Kidney capillary endothelial cell (primary cell): ENCODE measurements at places on chromosomes 12 and 14.

DNA sequence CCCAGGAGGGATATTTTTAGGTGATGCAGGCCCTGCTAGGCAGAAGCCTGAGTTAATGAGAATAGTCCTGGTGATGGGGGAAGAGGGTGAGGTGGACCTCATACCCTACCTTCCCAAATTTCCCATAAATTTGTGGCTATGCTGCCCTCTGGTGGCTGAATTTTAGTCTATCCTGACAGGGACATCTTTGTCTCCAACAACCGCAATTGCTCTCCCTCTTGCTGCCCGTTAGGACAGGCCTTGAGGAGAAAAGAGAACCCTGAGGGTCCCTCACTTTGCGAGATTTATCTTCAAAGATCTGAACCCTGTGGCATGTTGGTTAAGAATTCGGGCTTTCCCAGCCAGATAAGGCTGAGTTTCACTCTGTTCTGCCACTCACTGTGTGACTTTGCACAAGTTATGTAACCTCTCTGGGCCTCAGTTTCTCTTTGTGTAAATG is 9.8 kb upstream of the ZNF385A start:
- DNase-seq, result no peak

DNA sequence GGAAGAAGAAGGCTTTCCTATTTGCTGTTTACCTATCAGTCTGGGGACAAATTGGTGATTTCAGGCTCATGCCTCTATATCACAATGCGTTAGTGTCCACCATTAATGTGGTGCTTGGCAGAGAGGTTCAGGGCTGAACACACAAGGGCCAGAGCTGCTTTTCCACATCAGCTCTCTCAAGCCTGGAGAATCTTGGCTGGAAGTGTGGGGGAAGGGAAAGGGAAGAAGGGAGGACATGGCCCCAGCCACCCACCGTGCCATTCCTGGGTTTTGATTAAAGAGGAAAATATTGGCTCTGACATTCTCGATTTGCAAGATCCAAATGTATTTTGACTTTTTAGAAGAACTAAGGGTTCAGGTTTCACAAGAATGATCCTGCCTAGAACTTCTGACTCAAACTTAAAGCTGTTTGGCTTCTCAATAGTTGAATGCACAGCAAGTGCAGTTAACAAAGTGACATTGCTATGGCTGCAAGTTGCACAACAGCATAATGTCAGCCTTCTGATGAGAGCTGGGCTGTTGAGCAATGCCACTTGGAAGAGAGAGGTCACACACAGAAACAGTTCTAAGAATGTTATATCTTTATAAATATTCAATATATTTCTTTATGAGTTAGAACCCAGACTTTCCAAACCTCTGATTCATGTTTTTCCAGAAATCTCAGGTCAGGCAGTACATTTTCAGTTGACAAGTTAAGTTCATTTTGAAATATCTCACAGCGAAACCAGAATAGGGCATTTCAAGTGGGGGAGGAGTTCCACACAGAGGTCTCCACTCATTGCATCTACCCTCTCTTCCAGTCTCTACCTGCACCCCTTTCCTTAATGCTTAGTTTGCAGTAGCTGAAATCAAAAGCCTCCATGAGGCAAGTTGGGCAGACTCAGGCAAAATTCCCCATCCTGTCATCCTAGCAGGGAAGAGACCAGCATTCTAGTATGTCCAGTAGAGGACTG is 25.3 kb downstream of the IGF1 start:
- no peak for DNase-seq

DNA sequence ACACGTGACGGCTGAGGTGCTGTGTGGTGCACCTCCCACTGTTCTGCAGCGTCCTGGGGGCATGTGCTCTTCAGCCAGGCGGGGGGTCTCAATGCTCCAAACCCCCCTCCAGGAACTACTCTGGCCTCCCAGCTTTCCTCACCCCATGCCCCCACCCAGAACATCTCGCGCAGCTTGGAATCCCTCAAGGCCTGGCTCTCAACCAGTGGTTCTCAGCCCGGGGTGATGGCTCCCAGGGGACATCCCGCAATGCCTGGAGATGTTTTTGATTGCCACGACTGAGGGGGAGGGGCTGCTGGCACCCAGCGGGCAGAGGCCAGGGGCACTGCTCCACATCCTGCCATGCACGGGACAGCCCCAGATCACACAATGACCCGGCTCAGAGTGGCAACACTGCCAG is 78.9 kb upstream of the DICER1 start:
- no peak for DNase-seq

DNA sequence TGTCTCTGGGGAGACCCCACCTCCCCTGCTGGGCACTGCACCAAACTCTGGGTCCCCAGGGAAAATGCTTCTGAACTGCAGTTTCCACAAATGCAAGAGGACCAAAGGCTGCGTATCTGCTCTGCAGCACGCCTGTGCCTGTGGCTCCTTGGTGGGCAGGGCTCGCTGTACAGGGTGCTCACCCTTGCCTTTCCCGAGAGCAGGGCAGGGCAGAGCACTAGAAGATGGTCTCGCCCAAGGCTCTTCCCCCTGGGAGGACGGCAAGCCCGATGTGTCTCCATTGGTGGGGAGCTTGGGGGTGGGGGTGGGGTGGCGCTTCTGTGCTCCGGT is 175.3 kb upstream of the RTL1 start:
- DNase-seq, result no peak

DNA sequence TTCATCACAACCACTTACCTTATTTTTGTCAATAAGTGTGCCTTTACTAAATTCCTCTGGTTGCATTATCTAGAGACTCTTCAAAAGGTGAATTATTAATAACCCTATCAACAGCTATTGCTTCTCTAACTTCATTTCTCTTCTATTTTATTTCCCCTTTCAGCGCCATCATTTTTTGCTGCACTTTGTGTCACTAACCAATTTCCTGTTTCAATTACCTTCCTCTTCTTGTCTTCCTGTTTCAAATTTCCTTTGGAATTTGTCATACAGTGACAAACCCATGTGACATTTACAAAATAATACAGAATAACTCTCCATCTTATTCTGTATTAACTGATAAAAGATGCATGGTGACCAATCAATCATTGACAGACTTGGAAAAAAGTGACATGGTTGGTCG is 12.2 kb upstream of the CLEC2A start:
- DNase-seq, result no peak

GRCh38 chr12:127559349-127560040 is 707.5 kb upstream of the TMEM132C start:
- peak; percentile 95 for DNase-seq

- no peak for DNase-seq
Observed at GRCh38 chr12:52252728-52253343, 19.8 kb downstream of the KRT7 start.

- peak; percentile 98 for DNase-seq
Observed at GRCh38 chr14:54509546-54510501, at the start of gene CGRRF1. TSS of gene CGRRF1 (plus strand) at chr14:54509906. CDS start at chr14:54509960, 54 bp downstream.

DNA sequence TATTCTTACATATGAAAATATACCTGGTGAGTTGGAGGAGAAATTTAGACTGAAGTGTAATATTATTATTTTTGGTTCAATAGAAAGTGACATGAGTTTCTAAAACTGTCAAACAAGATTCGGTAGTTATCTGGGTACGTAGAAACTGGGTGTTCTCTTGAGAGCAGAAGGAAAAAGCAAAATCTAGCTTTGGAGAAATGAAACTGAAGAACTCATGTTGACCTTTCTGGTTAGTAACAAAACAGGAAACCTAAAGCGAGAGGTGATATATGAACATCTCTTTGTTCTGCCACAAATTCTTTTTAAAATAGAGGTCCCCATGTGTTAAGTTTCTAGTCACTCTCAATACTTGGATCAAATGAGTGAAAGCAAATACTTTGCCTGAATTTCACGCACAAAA is 401.7 kb downstream of the TRHDE start:
- DNase-seq, result no peak

DNA sequence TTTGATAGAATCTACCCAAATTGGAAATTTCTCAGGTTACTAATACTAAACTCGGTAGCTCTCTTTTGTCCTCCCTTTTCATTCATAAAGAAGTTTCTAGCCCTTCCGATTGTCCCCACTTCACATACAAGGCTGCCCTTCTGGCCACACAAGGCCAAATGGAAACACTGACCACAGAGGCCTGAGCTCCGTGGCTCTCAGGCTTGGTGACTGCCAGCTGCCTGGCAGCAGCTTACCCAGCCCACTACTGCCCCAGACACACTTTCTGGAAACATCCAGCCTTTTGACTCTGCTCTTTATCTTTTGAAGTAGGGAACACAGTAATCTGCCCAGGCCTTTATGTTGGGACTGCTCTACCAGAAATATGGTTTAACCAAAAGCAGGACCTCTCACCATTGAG is 167.2 kb downstream of the GCH1 start:
- no peak for DNase-seq

- peak; percentile 58 for DNase-seq
Observed at GRCh38 chr12:6161124-6161882, 36.8 kb upstream of the VWF start.

DNA sequence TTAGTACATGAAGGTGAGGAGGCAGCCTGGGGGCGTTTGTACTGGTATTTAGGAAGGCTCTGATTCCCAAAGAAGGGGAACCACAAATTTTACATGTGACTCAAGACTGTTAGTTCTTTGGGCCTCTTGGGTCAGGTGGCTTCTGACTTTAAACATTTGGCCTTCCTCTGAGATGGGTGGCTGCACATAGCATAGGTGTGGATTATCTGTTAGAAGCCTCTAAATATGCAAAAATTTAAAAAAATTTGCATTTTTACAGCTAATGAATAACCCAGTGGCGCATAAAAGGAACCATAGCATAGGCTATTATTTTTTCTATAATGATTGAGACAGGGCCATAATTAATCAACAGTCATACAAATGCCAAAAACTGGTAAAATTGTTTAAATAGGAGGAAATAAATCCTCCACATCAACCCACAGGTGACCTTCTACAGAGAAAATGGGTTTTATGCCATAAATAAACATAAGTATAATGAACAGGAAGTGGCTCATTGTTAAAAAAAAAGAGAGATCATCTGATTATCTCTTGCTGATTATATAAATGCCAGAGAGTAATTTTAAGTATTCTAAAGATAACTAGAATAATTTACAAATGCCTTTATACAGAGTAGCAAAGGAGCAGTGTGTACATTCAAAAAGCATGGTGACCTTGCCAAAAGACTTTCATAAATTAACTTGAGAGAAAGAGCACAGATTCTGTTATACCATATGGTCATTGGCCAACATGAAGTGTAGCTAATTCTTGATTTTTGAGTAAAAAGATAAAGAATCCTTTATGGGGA is 284.2 kb upstream of the ATP2B1 start:
- no peak for DNase-seq

DNA sequence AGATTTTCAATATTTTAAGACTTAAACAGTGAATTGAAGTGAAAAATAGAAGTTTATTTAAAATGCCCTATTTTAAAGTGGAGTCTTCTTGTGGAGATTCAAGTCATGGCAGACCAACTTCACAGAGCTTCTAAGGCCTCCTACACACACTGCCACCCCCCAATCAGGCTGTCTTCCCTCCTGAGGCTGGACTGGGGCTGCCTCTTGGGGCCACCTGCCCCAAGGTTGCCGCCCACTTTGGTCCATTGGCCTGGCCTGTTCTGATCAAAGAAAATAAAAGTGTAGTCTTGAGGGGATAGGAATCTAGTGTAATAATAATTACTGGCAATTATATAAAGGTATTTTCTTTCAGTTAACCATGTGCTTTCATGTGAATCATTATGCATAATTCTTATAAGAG is 1.3 kb downstream of the GOLT1B start:
- DNase-seq, result no peak

- DNase-seq, result no peak
Observed at GRCh38 chr12:52130711-52131110, 51.2 kb downstream of the SMIM41 start.

DNA sequence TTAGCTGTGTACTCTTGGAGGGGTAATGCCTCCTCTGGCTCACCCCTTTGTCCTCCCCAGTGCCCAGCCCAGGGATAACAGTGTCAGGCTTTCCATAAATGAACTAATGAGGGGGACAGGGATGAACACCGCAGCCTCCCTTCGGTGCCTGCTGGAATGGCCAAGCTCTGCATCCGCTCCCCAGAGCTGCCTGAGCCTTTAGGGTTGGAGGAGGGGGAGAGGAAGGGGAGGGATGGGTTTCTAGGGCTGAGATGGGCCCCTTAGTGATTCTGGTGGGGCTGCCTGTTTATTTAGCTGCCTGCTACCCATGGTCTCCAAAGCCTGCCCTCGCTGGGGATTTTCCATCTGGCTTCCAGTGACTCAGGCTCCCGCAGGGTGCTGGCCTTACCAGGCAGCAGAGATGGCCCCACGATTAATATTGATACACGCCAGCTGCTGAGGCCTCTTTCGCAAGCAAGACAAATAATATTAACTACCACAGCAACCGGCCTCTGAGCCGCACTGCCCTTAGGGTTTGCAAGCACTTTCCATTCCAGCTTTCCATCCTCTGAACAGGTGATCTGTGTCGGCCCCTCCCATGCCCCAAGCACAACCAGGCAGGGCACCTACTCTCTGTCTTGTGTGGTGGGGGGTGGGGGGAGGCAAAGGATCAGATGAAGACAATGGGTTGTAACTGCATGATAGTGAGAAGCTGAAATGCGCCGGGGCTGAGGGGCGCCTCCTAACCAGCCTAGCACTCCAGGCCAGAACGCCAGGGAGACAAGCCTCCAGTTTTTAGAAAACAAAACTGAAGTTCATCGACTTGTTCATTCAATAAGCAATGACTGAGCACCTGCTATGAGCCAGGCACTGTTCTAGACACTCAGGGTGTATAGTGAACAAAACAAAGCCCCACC is 56.7 kb downstream of the C14orf132 start:
- DNase-seq, result no peak

- no peak for DNase-seq
Observed at GRCh38 chr12:52305921-52306705, 14.8 kb upstream of the KRT81 start.

- DNase-seq, result no peak
Observed at GRCh38 chr12:33476058-33476457, 36.4 kb upstream of the SYT10 start.

DNA sequence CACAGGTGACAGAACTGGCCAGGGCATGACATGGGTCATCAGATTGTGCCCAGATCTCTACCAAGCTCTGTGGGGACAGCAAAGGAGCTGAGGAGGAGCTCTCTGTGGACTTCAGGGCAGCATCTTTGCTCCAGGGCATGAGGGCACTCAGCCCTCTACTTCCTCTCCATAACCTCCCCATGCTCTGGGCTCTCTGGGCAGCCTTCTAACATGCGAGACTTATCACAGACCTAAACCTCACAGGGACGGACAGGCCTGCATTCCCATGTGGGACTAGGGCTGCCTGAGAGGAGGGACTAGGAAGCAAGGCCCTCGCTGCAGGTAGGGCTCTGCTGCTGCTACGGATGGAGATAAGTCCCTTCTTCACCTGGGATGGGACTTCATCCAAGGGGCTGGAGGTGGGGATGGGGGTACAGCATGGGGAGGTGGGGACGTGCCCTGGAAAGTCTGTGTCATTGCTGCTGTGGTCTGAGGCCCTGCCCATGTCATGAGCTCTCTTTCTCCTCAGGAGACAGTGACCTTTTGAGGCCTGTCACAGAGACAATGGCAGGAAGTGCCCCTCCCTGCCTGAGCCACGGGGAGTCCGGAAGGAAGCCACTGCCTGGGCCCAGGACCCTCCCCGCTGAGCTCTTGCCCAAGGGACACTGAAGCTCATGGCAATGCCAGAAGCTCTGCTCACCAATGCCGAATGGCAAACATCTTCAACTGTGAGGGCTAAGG is 44.1 kb downstream of the PITPNM2 start:
- peak; percentile 56 for DNase-seq
